ENCODE measurements at places on chromosomes 5 and 9. TPM values are rescaled to one million over a fixed set of nuclear protein-coding genes. Genes with fewer than 3 reads are reported as not detected.

GRCh38 chr9:127746959-127747569 is 12.0 kb upstream of the TOR2A start:
- no peak for DNase-seq

Gene AK1
- 59.3 TPM for polyA plus RNA-seq

Gene ENTPD2
- polyA plus RNA-seq = 3.2 TPM

Gene BDP1
- 41.6 TPM for polyA plus RNA-seq

DNA sequence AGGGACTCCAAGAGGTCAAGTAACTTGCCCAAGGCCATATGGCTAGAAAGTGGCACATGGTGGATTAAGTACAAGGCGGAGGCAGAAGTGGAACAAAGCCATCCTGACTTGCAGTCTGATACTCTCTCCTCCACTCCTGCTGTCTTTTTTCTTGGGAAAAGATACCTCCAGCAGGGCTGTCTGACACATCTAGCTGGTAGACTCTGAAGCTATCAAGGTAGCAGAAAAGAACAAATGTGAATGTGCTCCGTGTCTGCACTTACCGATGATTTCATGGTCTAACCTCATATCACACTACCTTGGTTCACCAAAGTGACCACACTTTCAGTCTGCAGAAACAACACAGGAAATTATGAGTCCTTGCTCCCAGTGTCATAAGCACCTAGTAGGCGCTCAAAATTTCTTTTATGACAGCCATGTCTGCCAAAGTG is 284.8 kb downstream of the CRB2 start:
- no peak for DNase-seq

Gene PCDH12
- polyA plus RNA-seq = 41.9 TPM

Gene LCN1
- polyA plus RNA-seq = not detected

Gene EPB41L4A
- 14.3 TPM for polyA plus RNA-seq

DNA sequence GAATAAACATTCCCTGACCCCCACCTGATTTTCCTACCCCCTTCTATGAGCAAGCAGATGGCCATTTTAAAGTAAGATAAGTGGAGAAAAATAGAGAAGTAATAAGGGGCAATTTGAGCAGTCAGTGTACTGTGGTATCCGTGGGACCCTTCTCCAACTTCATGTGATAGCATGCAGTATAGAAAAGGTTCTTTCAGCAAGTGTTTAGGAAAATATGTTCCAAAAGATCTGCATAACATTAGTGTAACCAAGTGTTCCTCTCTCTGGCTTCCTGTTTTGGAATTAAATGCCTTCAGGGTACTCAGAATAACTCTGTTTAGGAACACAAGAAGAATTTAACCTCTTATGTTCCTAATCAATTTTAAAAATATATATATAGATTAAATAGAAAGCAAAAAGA is 134.9 kb downstream of the ATG10 start:
- DNase-seq = no peak

Data from right lung (tissue), 10 donors.